ENCODE measurements at places on chromosomes 11 and 22.

- DNase-seq, result no peak
These were observed 10.9 kb upstream of the TNNT3 start for GRCh38 chr11:1908618-1909017.

DNA sequence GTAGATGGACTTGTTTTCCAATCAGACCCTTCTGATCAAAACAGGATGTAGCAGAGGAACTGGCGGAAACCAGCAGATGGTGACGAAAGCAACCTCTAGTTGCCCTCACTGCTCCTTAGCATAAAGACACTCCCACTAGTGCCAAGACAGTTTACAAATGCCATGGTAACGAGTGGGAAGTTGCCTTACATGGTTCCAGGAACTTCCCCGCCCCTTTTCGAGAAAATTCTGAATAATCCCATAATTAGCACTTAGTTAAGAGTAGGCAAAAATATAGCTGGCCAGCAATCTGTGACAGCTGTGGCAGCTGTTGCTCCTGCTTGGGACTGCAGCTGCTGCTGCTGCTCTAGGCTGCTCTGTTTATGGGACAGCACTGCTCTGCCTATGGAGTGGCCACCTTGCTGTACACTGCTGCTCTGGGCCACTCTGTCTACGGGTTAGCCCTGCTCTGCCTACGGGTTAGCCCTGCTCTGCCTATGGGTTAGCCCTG, 33.4 kb upstream of the SORL1 start:
- DNase-seq, result peak; percentile 41

GRCh38 chr11:69477086-69477485, 4.4 kb upstream of the LINC01488 start:
- no peak for DNase-seq

- no peak for DNase-seq
These were observed 146.2 kb upstream of the SYN3 start for GRCh38 chr22:33204408-33204807.

- no peak for DNase-seq
These were observed 37.5 kb upstream of the STK33 start for GRCh38 chr11:8631395-8632118.

- no peak for DNase-seq
These were observed 143.7 kb upstream of the ARHGAP42 start for GRCh38 chr11:100543386-100543785.

GRCh38 chr11:125886997-125887372, 483 bp upstream of the HYLS1 start:
- no peak for DNase-seq

- DNase-seq, result no peak
These were observed 6.5 kb downstream of the RBFOX2 start for GRCh38 chr22:36022162-36022561.

DNA sequence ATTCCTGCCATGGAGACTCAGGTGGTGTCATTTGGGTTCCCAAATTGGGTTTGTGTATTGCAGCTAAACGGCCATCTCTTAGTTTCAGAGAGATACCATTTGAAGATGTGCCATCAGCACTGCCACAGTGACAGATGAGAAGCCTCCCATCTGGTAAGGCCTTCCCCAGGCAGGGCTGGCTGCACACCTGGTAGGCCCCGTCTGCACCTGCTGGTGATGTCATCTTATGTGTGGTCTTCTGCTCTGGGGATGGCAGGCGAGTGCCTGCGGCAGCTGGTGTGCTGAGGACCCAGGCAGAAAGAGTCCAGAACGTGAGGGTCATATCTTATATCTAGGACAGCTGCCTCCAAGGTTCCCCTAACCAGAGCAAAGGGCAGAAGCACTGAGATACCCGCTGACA, 100.6 kb downstream of the CSNK2A3 start:
- DNase-seq, result no peak

DNA sequence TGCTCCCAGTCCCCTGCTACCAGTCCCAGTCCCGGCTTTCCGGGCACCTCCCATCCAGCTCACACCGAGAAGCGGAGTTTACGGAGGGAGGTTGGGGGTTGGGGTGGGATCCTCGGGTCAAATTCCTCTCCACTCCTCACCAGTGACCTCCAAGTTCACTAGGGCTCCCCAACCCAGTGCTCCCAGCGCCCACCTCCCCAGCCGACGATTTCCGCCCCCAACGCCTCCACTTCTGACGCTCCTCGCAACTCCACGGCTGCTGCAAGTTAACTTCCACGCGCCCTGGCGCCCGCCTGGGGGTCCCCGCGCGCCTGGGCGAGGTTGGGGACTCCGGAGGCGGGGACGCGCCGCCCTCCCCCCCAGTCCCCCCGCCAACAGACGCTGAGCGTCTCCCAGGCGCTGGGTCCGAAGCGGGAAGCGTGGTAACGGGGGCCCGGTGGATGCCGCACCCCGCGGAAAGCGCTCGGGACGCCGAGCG, 526 bp downstream of the TPST2 start:
- no peak for DNase-seq

DNA sequence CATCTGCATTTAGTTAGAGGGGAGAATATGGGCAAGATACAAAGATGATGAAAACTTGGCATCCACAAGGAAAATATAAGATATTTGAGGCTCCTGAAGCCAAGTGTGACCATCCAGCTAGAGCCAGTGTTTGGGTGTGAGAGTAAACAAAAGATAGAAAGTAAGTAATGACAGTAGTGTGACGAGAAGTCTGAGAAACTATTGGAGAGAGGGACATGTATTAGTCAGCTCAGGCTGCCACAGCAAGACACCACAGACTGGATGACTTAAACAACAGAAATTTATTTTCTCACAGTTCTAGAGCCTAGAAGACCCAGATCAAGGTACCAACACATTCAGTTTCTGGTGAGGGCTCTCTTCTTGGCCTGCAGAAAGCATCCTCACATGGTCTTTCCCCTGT, 6.4 kb upstream of the CCKBR start:
- no peak for DNase-seq

GRCh38 chr11:27701355-27702105, 1.3 kb upstream of the BDNF start:
- peak; percentile 65 for DNase-seq

GRCh38 chr22:49197986-49198704, 629.5 kb downstream of the BRD1 start:
- DNase-seq, result no peak

DNA sequence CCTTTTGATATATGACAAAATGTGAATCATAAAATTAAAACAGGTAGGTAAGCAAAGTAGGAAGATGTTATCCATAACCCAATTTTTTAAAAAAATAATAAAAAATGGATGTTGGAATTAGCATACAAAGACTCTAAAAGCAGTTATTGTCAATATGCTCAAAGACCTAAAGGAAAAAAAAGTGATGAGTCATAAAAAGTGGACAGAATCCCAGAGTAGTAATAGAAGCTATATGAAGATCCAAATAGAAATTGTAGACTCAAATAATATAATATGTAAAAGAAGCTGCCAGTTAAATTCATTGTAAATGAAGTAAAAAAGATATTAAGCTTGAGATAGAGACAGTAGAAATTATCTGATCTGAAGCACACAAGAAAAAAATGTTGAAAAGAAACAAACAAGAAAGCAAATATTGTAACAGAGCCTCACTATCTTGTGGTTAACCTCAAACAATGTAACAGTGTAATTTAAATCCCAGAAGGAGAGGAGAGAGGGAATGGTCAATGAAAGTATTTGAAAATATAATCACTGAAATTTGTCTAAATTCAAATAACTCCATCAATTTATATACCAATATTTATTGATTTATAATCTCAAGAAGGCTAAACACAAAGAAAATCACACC, 773.4 kb upstream of the RAG2 start:
- DNase-seq, result no peak

DNA sequence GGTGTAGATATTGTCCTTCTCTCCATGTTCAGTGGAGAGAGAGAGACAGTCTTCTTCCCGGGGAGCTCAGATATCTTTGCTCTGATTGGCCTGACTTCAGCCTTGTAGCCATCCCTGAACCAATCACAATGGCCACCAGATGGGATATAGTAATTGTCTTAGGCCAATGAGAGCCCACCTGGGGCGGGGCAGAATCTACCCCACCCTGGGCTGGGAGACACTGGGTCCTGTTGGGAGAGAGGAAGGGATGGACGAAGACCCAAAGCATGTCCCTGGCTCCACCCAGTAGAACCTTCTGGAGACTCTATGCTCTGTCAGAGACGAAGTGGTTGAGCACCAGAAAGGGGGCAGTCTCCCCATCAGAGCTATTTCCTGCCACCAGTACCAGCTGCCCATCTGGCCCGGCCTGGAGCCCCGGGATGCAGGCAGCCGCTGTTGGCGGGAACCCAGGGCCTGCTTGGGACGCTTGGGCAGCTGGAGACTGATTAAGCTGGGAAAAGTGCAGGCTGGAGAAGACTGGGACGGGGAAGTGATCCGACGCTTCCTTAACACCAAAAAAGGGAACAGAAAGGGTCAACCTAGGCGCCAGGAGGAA, 31.6 kb upstream of the CBX7 start:
- DNase-seq, result peak; percentile 46

- DNase-seq, result no peak
These were observed 322.8 kb downstream of the LARGE1 start for GRCh38 chr22:33597274-33597985.

GRCh38 chr11:68582416-68583040, 101.8 kb upstream of the GAL start:
- DNase-seq, result no peak

DNA sequence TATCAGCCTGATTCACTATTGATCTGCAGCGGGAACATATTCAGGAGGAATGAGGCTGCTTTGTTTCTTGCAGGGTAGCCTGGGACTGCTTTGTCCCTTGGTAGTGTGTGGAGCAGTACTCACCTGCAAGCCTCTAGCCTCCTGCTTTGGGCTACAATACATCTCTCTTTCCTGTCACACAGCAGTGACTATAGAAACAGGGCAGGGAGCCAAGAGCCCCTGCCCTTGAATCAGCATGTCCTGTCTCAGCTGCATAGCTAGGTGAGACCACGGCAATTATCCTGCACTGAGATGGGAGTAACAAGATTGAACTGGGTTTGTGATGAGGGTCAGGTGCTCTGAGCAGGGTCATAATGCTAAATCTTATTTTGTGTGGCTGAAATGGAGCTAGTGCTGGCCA, 191.9 kb downstream of the NELL1 start:
- DNase-seq, result no peak

- peak; percentile 85 for DNase-seq
These were observed 12.8 kb downstream of the PMM1 start for GRCh38 chr22:41576877-41577276.

DNA sequence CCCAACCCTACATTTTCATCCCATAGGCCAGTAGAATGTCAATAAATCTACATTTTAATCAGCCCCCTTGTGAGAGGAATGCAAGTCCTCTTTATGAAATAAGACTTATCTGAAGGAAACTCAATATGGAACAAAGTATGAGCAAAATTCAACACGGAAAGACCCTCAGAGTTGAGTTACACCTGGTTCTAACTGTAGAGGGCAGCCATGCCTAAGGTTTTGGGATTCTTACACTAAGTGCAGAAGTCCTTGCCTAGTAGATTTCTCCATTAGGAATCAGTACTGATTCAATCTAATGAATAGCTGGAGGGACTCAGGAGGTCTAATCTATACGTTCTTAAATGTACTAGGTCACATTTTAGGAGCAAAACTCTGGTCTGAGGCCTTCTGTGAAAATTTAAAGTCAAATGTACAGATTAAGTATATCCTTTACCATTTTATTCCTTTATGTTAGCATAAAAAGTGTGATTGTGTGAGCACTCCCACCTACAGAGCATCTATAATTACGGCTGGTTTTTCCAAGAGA, 904.5 kb downstream of the DLG2 start:
- peak; percentile 59 for DNase-seq

GRCh38 chr11:5123802-5124521, 14.2 kb downstream of the OR52A5 start:
- peak; percentile 69 for DNase-seq

- DNase-seq, result no peak
These were observed 102.4 kb upstream of the SORL1-AS1 start for GRCh38 chr11:121555121-121555520.

- DNase-seq, result peak; percentile 67
These were observed 1329.0 kb downstream of the LRRC4C start for GRCh38 chr11:40130427-40130826.

- DNase-seq, result no peak
These were observed 571.4 kb upstream of the FAT3 start for GRCh38 chr11:91653079-91653754.

DNA sequence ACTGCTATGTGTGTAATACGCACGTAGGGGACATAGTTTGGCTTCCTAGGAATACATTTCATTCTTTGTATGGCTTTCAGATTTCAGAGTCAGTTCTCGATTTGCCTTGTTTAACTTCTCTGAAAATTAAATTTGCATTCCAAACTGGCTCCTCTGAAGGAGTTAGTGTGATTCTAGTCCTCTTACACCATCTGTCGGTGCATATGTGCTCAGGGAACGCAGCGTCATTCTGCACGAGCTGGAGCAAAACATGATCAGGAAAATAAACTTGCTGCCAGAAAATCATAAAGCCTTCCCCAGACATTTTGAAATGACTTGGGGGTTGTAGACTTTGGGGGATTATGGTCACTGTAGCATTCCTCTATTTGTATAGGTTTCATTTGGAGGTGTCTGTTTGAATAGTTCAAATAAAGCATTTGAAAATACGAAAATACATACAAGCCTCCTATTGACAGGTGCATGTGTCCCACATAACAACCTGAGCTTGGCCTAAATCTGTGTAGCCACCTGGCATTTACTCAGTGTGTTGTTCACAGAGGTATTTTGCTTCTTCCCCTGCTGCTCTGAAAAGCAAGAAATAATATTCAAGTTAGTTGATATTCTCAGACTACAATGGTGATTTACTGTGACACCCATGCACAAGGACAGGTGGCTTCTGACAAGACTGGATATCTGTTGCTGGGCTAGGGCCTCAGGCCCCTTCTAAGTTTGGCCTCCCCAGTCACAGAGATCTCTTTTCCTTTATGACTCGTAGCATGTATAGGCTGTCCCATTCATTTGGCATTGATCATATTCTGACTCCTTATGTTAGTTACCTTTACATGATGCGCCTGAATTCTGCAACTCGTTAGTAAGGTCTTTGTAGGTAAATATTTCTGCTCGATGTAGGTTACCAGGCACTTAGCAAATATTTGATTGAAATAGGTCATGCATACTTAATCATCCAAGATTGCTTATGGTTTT, 81.6 kb upstream of the SORL1-AS1 start:
- DNase-seq, result peak; percentile 73

- DNase-seq, result no peak
These were observed 5.2 kb downstream of the CYTH4 start for GRCh38 chr22:37287550-37287951.

DNA sequence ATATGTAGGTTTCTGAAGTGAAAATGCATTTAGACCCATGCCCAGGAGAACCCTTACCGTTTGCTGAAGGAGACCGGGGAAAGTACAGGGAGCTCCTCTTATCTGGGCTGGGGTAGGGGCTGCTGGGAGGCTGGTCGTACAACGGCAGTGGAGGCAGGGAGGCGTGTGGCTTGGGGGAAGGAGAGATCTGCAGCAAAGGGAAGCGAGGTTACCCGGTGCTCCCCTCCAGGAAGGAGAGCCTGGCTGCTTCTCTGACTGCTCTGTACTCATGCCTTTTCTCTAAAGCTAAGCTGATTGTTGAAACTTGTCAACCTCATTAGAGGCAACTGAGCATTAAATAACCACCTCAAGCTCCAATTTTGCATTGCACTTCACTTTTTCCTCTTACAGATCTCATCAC, 27.2 kb downstream of the ATG16L2 start:
- DNase-seq, result no peak

Data from NCI-H82 (cell line).